ENCODE measurements at places on chromosomes 12 and 14.

DNA sequence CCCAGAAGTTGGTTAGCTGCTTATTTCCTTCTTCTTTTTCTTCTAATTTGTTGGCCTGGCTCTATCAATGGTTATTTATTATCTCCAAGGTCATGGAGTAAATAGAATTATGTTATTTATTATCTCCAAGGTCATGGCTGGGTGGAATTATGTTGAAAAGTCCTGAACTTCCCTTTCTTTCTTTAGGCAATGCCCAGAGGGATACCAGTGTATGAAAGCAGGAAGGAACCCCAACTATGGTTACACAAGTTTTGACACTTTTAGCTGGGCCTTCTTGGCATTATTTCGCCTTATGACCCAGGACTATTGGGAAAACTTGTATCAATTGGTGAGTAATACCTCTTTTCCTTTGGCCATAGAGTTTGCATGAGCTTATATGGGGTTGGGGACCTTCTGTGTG is 111.6 kb downstream of the SCN8A start:
- no peak for DNase-seq

GRCh38 chr12:109512608-109513007 is 35.2 kb downstream of the UBE3B start:
- no peak for DNase-seq

DNA sequence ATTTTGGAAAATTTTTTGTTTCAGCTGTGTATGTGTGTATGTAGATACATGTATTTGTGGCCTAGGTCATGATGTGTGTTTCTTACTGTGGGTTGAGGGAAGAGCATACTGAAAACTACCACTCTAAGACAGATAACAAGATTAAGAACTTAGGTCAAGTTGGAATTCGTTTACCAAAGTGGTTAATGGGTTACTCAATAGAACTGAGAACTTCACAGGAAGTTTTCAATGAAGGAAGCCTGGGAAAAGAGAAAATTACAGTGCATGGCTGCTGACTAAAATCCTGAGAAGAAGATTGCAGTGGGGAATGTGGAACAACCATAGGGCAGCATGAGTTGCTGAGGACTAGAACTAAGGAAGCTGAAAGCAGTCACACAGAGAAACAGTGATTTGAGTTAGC is 21.4 kb upstream of the FOXG1 start:
- no peak for DNase-seq

DNA sequence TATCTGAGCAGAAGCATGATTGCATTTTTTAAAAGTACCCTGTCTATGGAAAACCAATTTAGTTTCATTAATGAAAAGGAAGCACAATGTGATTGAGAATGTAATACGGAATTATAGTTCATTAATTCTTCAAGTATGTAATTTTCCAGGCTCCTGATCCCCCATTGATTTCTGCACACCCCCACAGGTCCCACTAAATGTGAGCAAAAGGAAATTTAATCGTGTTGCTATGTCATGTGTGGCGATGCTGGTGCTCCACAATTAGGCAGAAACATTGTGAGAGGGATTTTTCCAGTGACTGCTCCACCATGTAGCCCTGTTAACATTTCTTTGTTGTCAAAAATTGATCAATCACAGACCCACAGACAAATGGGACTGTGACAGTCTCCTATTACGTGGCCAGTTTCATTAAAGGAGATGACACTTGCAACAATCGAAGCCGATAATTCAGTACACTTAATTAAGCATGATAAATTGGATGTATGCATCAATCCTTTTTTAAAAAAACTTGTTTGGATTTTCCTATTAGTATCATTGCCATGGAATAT is 306.0 kb downstream of the NELL2 start:
- no peak for DNase-seq

GRCh38 chr14:35122696-35123387 is 490 bp downstream of the PRORP start:
- peak; percentile 36 for DNase-seq

DNA sequence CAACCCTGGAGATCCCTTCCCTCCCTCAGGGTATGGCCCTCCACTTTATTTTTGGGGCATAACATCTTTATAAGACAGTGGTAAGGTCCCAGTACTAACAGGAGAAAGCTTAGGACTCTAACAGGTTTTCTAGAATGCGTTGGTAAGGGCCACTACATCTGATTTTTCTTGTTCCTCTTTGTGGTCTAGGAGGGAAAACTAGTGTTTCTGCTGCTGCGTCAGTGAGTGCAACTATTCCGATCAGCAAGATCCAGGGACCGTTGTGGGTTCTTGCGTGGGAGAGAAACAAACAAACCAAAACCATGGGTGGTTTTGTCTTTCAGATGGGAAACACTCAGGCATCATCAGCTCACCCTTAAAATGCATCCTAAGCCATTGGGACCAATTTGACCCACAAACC is 123.6 kb upstream of the SLC16A7 start:
- no peak for DNase-seq

DNA sequence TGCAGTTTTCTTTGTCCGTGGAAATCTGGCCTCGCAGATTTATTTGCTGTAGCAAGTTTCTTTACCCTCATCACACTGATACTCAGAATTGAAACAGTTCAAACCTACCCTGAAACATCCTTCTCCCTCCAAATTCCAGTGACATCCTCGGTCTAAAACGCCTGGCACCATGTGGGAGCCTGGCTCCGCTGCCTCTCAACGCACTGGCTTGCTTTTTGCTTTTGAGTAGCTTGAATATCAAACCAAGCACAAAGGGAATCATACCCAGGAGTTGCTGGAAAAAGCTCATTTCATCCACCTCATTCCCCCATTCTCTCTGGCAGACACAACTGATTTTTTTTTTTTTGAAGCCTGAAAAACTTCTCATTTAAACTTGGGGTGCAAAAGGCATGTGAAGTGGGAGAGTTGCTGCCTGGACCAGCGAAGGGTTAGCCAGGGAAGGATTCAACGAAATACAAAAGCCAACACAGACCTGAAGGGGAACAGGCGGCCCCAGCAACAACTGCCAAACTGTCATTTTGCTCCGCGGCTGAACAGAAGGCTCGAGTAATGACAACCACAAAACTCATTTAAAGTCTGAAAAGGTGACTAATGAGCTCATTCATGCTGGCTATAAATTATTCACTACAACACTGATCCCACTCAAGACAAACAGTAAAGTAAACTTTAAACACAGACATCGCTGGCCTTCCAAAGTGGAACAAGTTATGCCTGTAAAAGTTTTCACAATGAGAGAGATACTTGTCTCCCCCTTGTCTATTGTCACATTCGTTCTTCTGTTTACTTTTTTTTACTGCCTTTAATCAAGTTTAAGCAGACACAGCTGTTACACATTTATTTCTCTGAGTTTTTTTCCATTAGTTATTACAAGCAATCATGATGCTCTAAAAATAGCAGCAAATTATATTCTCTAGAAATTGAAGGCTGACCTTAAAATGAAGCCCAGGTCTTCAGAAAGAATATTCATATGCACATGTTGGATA is 12.5 kb upstream of the FOXN3 start:
- no peak for DNase-seq

GRCh38 chr14:52000019-52000582 is 10.8 kb downstream of the RTRAF start:
- DNase-seq, result no peak

DNA sequence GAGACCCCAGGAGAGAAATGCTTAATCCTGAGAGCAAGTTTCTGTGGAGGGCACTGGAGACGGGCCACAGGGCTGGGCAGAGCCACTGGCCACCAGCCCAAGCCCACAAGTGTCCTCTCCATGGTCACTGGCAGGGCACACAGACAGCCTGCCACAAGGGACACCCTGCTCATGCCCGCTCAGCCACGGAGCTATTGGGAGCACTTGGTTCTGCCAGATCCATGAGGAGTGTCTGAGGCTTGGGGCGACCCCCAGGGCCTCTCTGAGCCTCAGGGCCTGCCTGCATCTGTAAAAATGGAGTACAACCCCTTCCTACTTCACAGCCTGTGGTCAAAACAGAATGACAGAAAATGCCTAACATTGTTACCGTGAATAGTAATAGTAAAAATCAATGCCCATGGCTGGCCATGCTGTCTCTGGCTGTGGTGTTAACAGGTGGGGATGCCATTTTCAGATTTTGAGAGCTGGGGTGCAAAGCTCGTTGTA is 3.2 kb downstream of the PGF start:
- DNase-seq, result no peak

DNA sequence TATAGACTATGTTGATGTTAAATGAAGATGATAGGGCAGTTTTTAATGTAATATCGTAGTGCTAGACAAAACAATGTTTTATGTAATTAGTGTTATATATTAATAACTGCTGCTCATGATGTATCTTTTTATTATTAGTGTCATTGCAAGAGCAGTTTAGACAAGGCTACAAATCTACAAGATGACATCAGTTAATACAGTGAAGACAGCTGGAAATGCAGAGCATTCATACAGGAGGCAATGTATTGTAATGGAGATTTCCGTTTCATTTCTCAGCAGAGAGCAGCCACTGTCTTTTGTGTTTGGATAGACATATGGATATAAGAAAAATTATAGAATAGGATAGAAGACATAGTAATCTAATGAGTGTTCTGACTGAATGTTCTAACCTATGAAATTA is 178.0 kb downstream of the FOXG1 start:
- no peak for DNase-seq

- DNase-seq, result no peak
These were observed 235.9 kb downstream of the ERC1 start for GRCh38 chr12:1226951-1227350.

DNA sequence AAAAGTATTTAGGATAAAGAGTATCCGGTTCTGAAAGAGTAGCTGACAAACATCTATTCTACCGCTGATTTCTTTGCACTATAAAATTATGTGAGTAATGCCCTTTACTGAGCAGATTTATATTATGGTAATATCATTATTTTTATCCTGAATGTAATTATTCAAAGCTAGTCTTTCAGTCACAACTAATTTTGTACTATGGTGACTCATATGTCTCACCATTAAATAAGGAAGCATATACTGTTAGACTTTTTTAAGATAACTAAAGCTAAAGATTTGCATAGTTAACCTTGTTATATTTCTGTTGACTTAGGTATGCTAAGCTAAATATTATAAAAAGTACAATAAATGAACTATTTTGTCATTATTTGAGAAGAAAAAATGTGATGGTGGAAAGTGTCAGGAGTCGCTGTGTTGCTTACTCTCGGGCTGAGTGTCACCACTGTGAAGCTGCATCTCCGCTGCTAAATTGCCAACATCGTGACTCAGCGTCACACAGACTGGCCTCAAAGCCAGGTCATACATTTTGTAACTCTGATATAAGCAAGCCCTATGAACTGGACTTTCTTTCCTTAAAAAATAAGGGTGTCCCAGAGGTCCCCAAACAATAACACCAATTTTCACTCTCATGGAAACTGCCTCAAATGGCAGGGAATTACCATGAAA is 69.1 kb upstream of the SSTR1 start:
- no peak for DNase-seq

DNA sequence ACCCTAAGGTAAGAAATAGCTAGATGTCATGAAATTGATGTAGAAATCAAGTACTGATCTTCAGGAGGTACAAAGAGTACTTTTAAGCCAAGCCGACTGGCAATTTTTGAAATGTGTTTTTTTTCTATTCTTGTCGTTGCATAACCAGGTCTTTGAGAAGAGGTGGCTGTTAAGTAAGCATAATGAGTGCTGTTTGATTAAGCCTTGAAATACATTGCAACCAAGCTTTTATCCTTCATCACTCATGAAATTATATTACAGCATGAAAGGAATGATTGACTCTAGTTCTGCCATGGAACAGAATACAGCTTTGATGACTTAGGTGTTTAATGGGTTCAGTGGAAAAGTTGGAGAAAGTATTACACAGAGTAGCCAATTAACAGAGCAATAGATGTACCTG is 1720.2 kb upstream of the SEL1L start:
- DNase-seq, result no peak

DNA sequence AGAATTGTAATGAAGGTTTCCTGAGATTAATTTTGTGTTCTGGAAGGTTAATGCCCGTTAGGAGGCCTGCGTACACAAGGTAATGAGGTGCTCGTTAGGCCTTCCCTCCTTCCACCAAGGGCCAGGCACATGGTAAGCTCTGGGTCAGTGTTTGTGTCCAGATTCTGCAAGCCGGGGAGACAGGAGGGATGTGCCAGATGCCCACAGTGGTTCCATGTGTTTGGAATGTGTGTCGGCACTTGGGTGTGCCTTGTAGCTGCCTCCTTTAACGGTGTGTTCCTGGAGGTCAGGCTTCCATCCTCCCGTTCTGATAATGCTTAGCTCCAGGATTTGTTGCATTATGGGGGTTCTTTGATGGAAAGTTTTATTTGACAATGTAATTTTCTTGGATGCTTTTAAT is 5.7 kb downstream of the TRAF3 start:
- no peak for DNase-seq

DNA sequence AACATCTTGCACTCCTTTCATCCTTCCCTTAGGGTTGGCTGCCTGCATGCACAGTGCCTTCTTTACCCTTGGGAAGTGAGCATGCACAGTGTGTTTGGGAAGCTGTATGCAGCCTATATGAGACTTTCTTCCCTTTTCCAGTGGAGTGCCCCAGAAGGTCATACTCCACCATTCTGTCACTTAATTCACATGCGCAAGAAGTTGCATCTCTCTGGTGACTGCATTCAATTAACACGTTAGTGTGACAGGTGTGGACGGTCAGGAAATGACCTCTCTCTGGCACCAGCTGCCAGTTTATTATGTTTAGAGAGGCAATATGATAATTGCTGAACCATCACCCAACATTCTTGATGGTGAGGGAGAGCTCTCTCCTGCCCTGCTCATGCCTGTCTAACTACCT is 770.0 kb downstream of the FLRT2 start:
- no peak for DNase-seq

DNA sequence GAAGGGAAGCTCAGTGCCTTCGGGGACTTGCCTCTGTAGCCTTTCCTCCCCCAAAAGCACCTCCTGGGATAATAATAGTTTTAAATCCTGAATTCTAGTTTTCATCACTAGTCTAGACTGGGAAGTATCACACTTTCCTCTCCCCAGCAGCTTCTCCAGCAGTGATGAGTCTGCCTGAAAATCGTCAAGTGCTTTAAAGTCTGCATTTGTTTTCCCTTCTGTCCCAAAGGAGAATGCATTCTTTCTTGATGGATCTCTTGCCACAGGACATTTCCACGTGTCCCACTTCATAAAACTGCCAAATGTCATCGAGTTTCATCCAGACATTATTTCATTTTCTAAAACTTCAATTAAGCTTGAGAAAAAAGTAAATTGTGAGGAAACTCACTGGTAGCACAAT is 15.0 kb downstream of the CSRP2 start:
- DNase-seq, result no peak

- no peak for DNase-seq
These were observed 51.3 kb downstream of the RIMBP2 start for GRCh38 chr12:130664772-130665171.

GRCh38 chr14:75553157-75553556 is 25.3 kb upstream of the FLVCR2 start:
- DNase-seq, result no peak

DNA sequence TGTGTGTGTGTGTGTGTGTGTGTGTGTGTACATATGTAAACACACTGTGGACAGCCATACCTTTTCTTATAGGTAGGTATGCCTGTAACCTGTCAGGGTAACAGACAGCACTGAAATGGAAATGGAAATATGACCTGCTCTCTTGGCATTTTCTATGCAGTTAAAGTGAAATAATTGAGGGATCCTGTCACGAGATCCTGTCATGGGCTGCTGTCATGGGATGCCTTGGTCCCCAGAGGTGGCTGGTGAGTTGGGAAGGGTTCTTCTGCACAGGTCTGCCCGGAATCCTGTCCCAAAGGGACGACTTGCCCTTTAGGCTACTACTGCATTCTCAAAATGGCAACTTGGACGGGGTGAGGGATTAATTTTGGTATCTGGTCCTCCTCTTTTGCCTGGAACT is 47.3 kb downstream of the ELK3 start:
- peak; percentile 51 for DNase-seq

- DNase-seq, result no peak
These were observed 60.4 kb downstream of the KITLG start for GRCh38 chr12:88519802-88520435.

Data from CD4-positive, alpha-beta T cell treated with Interleukin-17A for 1 hour (primary cell).